SK-N-SH (cell line): ENCODE measurements at places on chromosomes 5 and 9.

GRCh38 chr5:104643320-104643719 lies 1080.7 kb upstream of the NUDT12 start:
- no peak for DNase-seq

DNA sequence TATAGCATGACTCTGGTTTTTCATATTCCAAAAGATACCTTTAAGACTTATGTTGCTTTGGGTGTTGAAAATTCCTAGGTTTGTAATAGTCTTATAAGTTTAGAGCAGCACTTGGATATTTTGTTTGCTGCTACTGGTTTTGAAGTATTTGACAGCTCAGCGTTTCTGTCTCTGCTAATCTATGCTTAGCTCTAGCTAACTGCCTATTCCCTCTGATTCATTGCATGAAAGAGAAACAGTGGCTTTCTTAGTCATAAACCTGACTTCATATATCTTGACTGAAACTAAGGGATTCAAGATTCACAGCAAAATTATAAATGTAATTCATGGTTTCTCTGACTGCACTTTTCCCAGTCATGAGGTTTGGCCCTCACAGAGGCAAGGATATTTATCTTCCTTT lies 35.6 kb upstream of the ANXA1 start:
- no peak for DNase-seq

DNA sequence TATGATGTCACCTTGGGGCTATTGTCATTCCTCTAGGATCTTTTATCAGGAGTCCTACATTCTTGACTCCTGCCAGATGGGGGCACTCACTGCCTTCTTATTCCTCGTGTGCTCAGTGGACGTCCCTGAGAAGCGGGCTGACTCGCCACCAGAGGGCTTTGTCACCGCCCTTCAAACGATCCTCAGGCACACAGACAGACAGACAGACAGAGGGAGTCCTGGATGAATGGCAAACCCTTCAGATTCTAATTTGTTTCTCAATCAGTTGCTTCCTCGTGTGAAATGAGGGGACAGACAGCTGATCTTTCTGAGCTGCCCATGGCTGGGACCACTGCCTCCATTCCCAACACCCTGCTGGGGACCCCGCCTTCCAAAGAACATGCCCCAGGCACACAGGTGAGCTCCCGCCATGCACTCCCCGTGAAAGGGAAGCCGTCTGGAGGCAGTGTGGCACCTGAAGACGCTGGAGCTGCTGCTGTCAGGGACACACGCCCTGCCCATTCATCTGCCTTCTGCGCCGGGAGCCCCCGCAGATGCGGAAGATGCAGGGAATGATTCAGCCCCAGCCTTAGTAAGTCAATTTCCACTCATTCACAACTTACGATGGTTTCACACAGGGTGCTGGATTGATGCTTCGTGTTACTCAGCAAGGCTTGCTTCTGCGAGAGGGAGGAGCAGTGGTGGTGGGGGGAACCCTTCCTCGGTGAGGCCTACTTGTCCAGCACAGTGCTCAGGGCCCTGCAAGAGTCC lies 24.9 kb upstream of the SH3PXD2B start:
- DNase-seq = peak; percentile 88

DNA sequence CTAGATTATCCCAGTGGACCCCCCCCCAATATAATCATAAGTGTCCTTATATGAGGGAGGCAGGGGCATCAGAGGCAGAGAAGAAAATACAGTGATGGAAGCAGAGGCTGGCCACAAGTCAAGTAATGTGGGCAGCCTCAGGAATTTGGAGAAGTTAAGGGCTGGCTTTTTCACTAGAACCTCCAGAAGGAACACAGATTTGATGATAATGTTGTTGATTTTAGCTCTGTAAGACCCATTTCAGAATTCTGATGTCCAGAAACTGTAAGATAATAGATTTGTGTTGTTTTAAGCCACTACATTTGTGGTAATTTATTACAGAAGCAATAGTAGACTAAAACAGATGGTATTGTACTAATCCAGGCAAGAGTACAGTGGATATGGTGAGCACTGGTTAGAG lies 36.3 kb upstream of the LRRTM2 start:
- no peak for DNase-seq

DNA sequence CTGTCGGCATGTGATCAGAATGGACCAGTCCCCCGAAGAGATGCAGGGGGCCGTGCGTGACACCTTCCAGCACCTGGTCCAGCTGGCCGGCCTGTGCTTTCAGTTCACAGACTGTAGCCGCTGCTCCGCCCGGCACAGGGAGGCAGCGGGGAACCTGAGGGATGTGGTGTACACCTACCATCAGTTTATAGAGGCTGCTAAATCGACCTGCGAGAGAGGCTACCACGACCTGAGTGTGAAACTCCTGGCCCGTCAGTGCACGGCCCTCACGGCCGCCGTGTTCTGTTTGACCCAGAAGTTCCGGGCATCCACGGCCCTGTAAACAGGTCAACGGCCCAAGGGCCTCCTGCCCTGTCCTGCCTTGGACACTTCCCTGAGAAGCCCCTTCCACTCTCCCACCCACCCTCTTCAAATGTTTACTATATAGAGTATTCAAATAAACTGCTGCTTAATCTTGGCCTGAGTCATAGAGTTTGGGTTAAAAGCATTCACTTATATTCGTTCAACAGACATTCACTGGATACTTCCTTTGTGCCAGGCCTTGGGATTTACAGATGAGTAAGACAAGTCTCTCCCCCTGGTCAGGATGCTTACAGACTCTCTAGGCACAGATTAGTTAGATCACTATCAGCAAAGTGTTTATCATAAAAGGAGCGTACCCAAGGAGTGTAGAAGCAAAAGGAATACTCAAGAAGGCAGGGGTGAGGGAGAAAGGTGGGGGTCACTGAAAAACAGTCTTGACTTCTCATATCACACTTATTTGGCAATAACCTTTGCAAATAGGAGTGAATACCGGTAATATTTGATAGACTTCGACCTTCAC lies 6.9 kb upstream of the TRMT10B start:
- peak; percentile 37 for DNase-seq

GRCh38 chr5:111461255-111461671 lies 51.1 kb downstream of the STARD4 start:
- peak; percentile 53 for DNase-seq

DNA sequence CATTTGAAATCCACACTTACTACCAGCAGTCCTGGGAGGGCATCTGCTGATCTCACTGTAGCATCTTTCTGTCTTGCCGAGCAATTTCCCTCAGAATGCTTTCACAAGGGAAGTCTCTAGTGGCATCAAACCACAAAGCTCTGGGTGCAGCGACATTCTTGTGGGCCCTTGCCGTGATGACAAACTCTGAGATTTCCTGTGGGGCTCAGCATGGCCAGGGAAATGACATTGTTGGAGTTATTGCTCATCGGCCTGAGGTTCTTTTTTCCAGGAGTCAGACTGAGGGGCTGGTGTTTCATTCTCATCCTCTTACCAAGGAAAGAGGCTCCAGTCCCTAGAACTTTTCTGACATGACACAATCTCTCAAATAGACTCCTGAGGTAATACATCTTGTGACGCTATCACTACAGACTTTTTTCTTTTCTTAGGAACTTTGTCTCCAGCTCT lies 51.4 kb downstream of the PFDN1 start:
- DNase-seq = no peak

DNA sequence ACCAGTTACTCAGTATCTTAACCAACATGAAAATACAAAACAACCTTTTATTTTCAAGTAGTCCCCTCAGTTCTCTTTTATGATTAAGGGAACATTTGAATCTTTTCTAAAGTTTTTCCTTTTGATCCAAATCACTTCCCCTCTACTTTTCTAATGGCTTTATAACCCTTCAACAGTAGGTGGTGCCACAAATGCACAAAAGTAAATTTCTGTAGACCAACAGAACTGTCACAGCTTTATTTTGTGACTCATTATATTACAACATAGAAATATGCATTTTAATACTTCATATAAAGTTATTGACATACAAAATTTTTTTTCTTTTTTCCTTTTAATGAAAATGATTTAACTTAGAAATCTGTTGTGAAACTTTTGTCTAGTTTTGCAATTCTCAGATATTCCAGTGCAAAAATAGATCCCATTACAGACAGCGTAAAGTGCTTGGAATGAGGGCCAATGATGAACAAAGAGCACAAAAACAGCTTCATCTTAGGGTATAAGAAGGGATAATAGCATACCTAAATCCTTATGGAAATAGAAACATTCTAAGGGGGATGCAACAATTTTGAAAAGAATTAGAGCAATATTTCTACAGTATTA lies 17.0 kb downstream of the NIPSNAP3B start:
- no peak for DNase-seq

DNA sequence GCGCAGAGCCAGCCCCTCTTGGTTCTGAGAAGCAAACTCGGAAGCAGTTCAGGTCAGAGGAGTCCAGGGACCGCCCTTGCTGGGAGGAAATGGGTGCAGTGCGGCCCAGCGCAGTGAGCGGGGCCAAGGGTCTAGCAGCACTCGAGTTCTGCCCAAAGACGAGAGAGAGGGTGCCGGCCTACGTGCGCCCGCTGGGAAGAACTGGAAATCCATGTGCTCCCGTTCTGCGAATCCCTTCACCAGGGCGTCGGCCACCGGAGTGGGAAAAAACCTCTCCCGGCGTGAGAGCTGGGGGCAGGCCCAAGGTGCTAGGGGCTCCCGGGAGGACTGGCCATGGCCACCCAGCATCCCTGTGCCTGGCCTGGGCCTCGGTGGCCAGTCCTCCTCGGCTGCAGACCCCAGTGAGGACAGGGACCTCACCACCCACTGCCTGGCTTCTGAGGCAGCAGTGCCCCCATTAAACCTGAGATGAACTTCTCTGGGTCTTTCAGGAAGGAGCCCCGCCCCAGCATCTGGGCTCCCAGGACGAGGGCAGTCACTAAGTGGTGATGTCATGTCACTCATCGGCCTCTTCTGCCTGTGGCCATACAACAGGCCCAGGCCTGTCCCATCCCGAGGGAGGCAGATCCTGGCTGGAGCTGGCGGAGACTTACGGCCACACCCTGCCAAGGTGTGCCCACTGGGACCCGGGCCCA lies 10.6 kb downstream of the TMEM250 start:
- no peak for DNase-seq

GRCh38 chr9:8136477-8136876 lies 336.9 kb upstream of the DMAC1 start:
- no peak for DNase-seq

DNA sequence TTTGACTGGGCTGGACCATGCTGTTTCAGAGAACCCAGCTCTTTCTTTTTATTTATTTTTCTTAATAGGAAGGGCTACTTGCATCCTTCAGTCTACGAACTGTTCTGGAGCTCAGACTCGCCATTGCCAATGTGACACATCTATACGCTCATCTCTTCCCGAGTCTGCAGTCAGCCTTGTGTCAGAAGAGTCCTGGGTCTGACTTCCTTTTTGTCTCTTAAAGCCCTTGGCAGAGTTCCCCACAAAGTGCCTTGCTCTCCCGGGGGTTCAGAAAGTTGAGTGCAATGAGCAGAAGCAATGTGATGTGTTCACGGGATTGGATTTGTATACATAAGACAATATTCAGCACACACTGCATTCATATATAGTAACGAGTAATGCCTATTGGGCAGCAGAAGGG lies 140.4 kb downstream of the ATPSCKMT start:
- no peak for DNase-seq

DNA sequence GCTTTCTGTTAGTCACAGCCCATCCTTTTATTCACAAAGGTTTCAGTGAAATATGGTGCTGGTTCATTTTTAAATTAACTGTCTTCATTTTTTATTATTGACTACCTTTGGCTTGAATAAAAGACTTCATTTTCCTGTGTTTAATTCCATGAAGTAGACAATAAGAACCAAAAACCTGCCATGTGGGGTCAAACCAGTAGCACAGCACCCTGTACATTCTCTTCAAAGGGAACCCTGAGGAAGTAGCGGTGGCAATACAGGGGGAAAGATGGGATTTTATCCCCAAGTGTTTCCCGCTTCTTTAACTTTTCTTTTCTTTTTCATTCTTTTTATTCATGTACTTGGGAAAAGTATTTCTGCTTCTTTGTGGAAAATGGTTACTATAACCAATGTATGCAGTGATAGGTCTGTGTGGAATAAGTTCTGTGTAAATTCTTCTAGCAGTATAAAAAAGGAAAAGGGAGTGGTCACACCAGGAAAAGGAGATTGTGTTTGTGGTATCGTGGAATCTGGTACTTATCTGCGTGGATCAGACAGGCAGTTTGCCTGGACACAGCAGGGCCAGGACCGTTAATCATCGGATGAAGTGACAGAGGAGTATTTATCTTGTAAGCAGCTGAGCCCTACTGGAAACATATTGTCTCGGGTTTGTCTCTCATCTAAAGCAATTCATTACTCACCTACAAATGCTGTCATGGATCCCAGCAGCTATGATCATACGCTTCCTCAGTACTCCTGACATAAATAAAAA lies 94.2 kb downstream of the PPIC start:
- no peak for DNase-seq

- DNase-seq = no peak
Observed at GRCh38 chr9:108543251-108543778, 312.5 kb downstream of the ACTL7B start.

DNA sequence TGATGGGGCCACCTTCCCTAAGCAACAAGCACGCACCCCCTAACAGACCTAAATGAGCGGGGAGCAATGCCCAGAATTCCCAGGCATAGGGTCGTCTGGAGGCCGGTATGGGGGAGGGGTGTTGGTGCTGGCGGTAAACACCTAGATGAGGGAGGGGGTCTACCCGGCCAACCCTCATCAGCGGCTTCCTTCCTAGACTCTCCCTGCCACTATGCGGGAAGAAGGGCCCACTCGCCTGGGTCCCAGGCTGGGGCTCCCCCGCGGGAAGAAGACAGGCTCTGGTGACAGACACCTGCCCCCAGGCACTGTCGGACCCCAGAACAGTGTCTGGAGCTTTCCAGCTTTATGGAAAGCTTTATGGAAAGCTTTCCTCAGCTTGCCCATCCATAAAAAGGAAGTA lies 519.0 kb upstream of the SEMA6A start:
- DNase-seq = no peak

DNA sequence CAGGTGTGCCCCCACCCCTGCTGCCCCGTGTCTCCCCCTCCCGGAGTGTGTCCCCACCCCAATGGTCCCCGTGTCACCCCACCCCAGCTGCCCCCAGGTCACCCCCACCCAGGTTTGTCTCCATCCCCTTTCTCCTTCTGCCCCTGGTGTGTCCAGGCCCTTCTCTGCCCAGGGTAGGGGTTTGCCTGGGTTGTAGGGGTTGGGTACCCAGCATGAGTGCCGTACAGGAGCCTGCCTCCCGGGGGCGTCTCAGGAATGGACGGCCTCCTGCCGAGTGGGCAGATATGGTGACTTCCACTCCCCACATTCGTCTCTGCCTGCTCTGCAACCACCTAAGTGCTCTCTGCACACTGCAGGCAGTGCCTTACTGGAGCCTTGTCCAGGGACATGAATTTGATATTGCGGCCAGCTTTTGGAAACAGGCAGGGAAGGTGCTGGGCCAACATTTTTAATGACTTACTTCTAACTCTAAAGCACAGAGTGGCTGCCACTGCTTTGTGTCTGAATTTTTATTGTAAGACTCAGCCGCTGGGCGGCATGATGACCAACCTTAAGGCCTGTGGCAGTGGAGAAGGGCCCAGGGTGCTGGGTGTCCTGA lies 6.7 kb downstream of the LRRC14B start:
- no peak for DNase-seq

DNA sequence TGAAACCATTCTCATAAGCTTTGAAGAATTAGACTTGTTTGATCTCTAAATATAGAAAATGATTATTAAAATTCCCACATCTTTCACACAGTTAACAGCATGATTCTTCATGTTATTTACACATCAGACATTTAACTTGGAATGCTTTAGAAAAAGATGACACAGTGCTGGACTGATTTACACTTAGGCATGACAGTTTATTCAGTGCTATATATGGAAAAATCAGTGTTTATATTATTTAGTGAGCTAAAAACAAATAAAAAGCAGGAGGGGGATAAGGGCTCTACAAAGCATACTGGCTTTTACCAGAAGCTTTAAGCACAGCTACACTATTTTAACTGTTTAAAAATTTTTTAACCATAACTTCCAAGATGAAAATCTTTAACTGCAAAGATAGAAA lies 30.0 kb downstream of the CDC37L1 start:
- no peak for DNase-seq

GRCh38 chr9:18477121-18477660 lies 3.2 kb downstream of the ADAMTSL1 start:
- DNase-seq = no peak
